ENCODE measurements at places on chromosomes 2 and 18.
A peak's percentile ranks its signal among the peaks of the same experiment; 100 is the strongest.

DNA sequence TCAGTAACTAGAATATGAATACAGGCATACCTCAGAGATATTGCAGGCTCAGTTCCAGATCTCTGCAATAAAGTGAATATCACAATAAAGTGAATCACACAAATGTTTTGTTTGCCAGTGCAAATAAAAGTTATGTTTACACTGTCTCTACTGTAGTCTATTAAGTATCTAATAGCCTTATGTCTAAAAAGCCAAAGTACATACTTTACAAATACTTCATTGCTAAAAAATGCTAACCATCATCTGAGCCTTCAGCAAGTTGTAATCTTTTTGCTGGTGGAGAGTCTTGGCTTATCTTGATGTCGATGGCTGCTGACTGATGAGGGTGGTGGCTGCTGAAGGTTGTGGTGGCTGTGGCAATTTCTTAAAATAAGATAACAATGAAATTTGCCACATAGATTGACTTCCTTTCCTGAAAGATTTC, 159.4 kb downstream of the MYO1B start:
- peaks cover 23% of the 10 kb centered on the region for H3K36me3 ChIP-seq
- no peaks in the 10 kb centered on the region for H3K27me3 ChIP-seq
- H3K4me3 ChIP-seq = no peak overlapping the region

- no peaks in the 10 kb centered on the region for H3K4me1 ChIP-seq
- H3K36me3 ChIP-seq = no peaks in the 10 kb centered on the region
- no peak overlapping the region for H3K27ac ChIP-seq
- no peak for DNase-seq
- H3K4me3 ChIP-seq = no peak overlapping the region
These were observed 8.8 kb upstream of the CRACDL start for GRCh38 chr2:98944775-98945174.

- peaks cover 2% of the 10 kb centered on the region for H3K27me3 ChIP-seq
- H3K4me3 ChIP-seq = no peak overlapping the region
- no peak for DNase-seq
- no peak overlapping the region for H3K27ac ChIP-seq
- H3K4me1 ChIP-seq = no peaks in the 10 kb centered on the region
- no peaks in the 10 kb centered on the region for H3K36me3 ChIP-seq
These were observed 96.8 kb downstream of the MCFD2 start for GRCh38 chr2:46818819-46819218.

GRCh38 chr18:58359218-58359617, 269.7 kb downstream of the ALPK2 start:
- H3K36me3 ChIP-seq = no peaks in the 10 kb centered on the region
- H3K4me3 ChIP-seq = no peak overlapping the region
- H3K4me1 ChIP-seq = peaks cover 5% of the 10 kb centered on the region
- H3K27me3 ChIP-seq = no peaks in the 10 kb centered on the region
- no peak overlapping the region for H3K27ac ChIP-seq

DNA sequence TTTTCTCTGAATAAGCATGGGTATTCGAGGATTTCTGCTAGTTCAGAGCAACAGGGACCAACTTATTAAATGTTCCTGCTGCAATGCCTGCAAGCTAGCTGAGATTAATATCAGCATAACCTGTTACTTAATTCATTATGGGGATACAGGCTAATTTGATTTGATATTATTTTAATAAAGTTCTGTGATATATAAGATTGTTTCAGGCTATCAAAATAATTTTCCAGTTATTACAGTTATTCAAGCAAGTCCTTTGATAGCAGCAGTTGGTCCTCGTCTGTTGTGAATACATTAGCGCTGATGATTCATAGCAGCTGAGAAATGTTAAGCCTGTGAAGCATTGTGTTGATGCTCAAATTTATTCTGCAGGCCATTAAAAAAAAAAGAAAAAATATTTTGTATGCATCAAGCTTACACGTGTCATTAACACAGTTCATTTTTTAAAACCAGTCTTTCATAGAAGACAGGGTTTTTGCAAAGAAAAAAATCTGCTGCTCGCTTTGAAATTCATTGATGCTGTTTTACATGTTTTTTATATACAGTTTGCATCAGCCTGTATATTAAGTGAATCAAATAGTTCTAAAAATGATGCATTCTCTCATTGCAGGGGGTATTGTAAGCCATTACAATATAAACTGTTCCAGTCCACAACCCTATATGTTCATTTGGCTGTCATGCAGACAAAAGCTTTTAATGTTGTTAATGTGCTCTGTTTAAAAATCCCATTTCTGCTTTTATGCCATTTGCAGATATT, 482.5 kb downstream of the BCL11A start:
- no peaks in the 10 kb centered on the region for H3K4me1 ChIP-seq
- DNase-seq = no peak
- H3K36me3 ChIP-seq = no peaks in the 10 kb centered on the region
- no peak overlapping the region for H3K4me3 ChIP-seq

- no peak for DNase-seq
- H3K4me3 ChIP-seq = no peak overlapping the region
- no peaks in the 10 kb centered on the region for H3K27me3 ChIP-seq
- H3K4me1 ChIP-seq = peaks cover 28% of the 10 kb centered on the region
- no peak overlapping the region for H3K27ac ChIP-seq
These were observed 34.8 kb downstream of the SLC66A2 start for GRCh38 chr18:79916546-79917168.

DNA sequence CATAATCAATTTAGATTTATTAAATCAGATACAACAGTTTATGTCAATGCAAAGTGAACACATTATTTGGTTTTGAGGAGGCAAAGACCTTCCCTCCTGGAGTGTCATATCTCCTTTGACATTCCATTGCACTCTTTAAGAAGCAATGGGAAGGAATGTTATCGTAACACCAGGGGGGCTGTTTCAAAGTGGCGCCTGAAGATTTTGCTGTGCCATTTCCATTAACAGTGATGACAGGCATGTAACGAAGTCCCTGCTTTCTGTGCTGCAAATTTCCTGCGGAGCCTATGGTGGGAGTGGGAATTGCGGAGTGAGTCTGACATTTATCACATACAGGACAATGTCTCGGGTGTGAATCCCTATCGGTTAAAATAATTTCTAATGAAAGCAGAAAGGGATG, 499.6 kb upstream of the RAB6C start:
- H3K27ac ChIP-seq = no peak overlapping the region
- no peaks in the 10 kb centered on the region for H3K4me1 ChIP-seq
- no peaks in the 10 kb centered on the region for H3K36me3 ChIP-seq
- H3K4me3 ChIP-seq = no peak overlapping the region

DNA sequence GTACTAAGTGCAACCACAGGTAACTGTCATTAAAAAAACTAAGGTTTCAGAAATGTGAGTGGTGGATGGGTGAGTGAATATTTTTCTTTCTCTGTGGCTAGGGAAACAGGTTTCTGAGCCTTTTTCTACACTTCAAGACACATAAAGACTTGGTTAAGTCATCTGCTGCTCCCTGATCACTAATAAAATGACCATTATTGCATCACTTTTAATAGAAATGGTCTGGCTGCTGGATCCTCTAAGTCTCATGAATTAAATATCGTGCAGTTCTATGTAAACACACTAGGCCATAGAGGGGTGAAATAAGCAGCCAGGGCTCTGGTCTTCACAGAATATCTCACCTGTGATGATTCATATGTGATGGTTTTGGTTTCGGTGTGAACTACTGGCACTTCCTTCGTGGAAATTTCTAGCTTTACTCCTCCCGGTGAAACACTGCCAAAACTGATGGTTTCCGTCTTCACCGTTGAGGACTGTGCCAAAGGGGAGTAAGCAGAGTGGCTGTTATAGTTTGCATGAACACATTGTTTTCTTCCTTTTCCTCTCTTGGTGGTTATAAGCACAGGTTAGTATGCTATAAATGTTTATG, 100.4 kb upstream of the ZBTB14 start:
- no peaks in the 10 kb centered on the region for H3K4me1 ChIP-seq
- no peaks in the 10 kb centered on the region for H3K27me3 ChIP-seq
- no peak overlapping the region for H3K4me3 ChIP-seq
- no peak overlapping the region for H3K27ac ChIP-seq
- DNase-seq = no peak

GRCh38 chr2:156452971-156453370, 16.8 kb downstream of the GPD2 start:
- no peaks in the 10 kb centered on the region for H3K27me3 ChIP-seq
- peaks cover 43% of the 10 kb centered on the region for H3K4me1 ChIP-seq
- no peak for DNase-seq
- H3K27ac ChIP-seq = peak overlapping the region; percentile 2
- no peak overlapping the region for H3K4me3 ChIP-seq

- no peak overlapping the region for H3K27ac ChIP-seq
- H3K27me3 ChIP-seq = peaks cover 30% of the 10 kb centered on the region
- no peak overlapping the region for H3K4me3 ChIP-seq
- H3K4me1 ChIP-seq = no peaks in the 10 kb centered on the region
- no peak for DNase-seq
- H3K36me3 ChIP-seq = no peaks in the 10 kb centered on the region
These were observed 71.7 kb downstream of the MARCO start for GRCh38 chr2:119013671-119014070.

- no peaks in the 10 kb centered on the region for H3K4me1 ChIP-seq
- no peak for DNase-seq
- no peak overlapping the region for H3K4me3 ChIP-seq
- H3K36me3 ChIP-seq = no peaks in the 10 kb centered on the region
These were observed 235.9 kb downstream of the TFCP2L1 start for GRCh38 chr2:121049131-121049530.

DNA sequence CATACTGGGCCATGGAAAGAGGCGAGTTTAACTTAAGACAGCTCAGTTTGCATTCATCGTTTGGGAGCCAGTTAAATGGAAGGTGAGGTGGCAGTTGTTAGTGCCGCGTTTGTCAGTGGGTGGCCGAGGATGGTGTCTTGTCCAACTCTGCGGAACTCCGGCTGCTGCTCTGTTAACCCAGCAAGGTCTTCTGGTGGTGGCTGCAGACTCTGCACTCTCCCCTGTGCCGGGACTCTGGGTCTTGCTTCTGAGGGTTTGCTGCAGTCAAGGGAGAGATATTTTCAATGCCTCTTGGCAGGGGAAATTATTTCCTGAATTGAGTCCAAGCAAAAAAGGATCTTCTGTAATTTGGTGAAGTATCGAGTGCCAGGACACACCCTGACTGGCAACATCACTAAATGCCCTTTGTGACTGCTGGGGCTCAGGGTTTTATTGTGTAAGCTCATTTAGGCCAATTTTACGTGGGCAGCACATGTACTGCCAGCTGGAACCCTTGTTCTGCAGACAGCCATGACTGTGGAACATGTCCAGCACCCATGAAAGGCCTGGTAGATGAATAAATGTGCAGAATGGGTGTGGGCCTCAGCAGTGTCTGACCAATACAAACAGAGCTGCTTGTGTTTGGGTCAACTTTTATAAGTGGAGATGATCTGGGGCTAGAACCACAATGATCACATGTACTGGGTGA, 58.1 kb downstream of the IL1R2 start:
- H3K36me3 ChIP-seq = no peaks in the 10 kb centered on the region
- H3K27me3 ChIP-seq = peaks cover 24% of the 10 kb centered on the region
- H3K27ac ChIP-seq = no peak overlapping the region
- H3K4me3 ChIP-seq = no peak overlapping the region
- DNase-seq = no peak

GRCh38 chr2:109375131-109375561, 238.6 kb downstream of the SEPTIN10 start:
- H3K27ac ChIP-seq = no peak overlapping the region
- H3K4me1 ChIP-seq = no peaks in the 10 kb centered on the region
- no peaks in the 10 kb centered on the region for H3K27me3 ChIP-seq
- H3K36me3 ChIP-seq = peaks cover 3% of the 10 kb centered on the region
- no peak for DNase-seq

DNA sequence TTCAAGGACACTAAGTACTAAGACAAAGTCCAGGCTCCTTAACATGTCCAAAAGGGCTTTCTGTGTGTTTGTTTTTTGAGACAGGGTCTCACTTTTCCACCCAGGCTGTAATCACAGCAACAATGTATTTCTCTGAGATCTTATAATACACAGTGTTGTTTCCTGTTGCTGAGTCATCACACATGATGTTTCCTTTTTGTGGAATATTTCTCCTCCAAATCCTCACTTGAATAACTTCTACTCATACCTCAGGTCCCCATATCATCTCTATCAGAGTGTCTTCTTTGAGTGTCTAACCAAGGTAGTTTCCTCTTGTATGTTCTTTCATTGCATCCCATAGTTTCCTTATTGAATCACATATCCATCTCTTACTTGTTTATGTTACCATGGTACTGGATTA, 632.0 kb upstream of the PIK3C3 start:
- no peak for DNase-seq
- H3K27me3 ChIP-seq = no peaks in the 10 kb centered on the region
- no peaks in the 10 kb centered on the region for H3K4me1 ChIP-seq
- no peak overlapping the region for H3K27ac ChIP-seq

DNA sequence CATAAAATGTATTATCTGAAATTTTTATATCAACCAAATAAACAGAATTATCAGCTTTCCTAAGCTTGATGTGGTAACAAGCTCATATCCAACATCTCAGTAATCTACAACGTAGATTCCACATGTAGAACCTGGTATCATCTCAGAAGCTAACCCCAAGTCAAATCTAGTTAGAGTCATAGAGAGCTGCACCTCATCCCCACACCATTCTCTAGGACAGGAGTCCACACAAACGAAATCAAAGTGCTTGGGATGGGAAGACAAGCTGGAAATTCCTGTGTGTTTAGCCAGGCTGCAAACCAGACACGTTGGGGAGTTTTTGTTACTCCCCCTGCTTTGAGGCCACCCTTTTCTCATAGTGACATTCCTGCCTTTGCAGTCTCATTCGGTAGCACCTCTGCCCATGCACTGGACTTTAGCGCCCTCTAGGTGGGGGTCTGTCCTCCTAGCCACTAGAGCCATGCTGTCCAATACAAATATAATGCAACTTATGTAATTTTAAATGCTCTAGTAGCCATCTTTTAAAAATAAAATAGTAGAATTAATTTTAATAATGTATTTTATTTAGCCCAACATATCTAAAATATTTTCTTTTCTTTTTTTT, 28.1 kb upstream of the SATB2 start:
- peak; percentile 38 for DNase-seq
- peaks cover 30% of the 10 kb centered on the region for H3K27me3 ChIP-seq
- no peaks in the 10 kb centered on the region for H3K36me3 ChIP-seq
- no peak overlapping the region for H3K27ac ChIP-seq

DNA sequence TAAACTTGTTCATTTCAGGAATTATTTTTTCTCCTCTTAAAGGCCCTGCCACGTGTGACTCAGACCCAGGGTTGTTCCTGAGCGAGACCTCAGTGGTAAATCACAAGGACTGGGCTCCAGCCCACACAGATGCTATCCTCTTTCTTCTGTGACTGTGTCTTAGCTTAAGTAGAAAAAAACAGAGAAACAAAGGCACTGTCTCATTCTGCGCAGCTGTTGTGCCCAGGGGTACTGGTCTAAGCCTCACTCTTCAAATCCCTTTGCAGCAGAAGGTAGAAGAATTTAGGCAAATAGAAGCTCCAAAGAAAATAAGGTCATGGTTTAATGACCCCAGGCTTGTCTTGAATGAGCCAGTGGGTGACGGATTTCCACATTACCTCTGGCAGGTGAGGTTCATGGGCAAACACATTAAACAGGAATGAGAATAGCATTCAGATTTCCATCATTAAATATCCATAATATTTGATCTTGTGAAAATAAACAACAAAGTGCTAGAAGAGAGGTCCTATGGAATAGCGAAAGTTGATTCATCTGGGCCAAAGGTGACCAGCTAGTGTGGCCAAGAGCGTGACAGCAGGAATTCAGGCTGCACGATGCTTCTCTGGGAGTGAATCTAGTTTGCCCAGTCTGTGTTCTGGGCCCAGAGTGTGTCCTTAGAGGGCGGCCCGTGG, 63.3 kb downstream of the LIPG start:
- H3K27ac ChIP-seq = no peak overlapping the region
- peaks cover 17% of the 10 kb centered on the region for H3K27me3 ChIP-seq
- no peak for DNase-seq
- H3K36me3 ChIP-seq = no peaks in the 10 kb centered on the region
- no peak overlapping the region for H3K4me3 ChIP-seq

- peaks cover 4% of the 10 kb centered on the region for H3K4me1 ChIP-seq
- no peaks in the 10 kb centered on the region for H3K27me3 ChIP-seq
- peaks cover 35% of the 10 kb centered on the region for H3K36me3 ChIP-seq
These were observed 20.4 kb downstream of the CHMP3 start for GRCh38 chr2:86542814-86543213.
